NCI-H524 (cell line): ENCODE measurements at places on chromosomes 6 and 20.

DNA sequence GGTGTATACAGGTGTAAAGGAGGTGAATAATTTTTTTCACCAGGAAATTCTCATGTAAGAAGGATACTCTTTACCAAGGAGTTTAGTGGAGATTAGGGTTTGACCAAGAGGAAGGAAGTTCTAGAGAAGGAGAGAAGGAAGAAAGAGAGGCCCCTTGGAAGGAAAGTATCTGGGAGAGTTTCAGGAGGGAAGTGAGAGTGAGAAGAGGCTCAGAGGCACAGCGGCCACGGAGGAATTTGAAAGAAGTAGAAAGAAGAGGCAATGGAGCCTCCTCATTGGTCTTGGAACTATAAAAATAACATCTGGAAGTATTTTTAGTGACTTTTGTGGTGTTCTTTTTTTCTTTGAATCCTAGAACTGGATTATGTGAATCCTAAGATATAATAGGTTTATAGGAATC is 50.8 kb upstream of the MCUR1 start:
- DNase-seq: no peak

GRCh38 chr20:49496553-49497397 is 14.3 kb upstream of the KCNB1 start:
- peak; percentile 14 for DNase-seq

DNA sequence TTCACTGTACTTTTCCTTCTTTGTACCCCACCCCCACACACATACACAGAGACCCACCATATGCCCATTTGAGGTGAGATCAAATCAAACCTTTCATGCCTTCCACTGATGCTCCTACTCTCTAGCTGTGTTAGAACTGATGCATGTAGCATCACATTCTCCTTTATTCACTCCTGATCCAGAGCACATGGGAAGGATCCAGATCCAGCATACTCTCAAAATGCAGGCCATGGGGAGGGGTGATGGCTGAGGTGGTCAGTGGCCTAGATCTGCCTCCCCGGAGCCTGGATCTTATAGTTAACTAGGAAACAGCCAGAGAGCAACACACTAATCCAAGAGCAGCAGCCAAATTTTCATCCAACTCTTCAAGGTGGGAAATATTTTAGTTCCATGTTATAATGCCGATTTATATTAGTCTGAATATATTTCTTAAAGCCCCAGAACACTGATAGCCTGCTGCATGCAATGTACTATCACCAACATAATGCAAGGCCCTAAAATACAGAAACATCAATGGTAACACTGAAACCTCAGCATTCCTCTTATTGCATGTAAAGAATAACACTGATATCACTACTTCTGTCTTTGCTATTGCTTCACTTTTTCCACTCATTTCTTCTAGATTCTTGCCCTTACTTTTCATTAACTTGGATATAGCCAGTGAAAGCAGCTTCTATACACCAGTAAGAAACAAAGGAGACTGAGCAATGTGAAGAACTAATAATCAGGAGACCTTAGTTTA is 126.8 kb upstream of the BEND6 start:
- peak; percentile 35 for DNase-seq

GRCh38 chr6:3429211-3429610 is 27.6 kb downstream of the SLC22A23 start:
- no peak for DNase-seq

DNA sequence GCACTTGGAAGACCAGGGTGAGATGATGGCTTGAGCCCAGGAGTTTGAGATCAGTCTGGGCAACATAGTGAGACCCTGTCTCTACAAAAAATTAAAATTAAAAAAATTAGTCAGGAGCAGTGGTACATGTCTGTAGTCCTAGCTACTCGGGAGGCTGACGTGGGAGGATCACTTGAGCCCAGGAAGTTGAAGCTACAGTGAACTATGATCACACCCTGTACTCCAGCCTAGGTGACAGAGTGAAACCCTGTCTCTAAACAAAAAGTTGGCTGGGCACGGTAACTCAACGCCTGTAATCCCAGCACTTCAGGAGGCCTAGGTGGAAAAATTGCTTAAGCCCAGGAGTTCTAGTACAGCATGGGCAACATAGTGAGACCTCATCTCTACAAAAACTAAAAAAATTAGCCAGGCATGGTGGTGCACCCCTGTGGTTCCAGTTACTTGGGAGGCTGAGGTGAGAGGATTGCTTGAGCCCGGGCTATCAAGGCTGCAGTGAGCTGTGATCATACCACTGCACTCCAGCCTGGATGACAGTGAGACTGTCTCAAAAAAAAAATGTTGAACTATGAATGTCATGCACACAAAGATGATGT is 60.8 kb upstream of the MYL9 start:
- no peak for DNase-seq

- no peak for DNase-seq
These were observed 1.0 kb upstream of the DDAH2 start for GRCh38 chr6:31729979-31730630.

- DNase-seq: peak; percentile 77
These were observed 32.4 kb upstream of the FAM184A start for GRCh38 chr6:119110601-119111548.

GRCh38 chr6:167232356-167232755 is 58.8 kb upstream of the UNC93A start:
- no peak for DNase-seq

DNA sequence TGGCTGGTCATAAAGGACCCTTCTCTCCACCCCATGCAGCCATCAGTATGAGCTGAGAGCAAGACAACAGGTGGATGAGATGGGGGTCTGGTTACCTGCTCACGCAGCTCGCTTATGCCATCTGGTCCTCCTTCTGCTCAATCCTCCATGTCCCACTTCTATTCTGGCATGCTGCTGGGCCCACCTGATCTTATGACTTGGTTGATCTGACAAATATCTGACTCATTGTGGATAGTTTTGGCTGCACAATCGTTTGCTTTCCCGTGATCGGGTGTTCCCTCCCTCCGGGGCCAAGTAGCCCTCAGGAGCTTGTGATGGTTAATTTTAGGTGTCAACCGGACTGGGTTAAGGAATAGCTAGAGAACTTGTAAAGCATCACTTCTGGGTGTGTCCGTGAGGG is 26.6 kb upstream of the ELMO2 start:
- peak; percentile 82 for DNase-seq

DNA sequence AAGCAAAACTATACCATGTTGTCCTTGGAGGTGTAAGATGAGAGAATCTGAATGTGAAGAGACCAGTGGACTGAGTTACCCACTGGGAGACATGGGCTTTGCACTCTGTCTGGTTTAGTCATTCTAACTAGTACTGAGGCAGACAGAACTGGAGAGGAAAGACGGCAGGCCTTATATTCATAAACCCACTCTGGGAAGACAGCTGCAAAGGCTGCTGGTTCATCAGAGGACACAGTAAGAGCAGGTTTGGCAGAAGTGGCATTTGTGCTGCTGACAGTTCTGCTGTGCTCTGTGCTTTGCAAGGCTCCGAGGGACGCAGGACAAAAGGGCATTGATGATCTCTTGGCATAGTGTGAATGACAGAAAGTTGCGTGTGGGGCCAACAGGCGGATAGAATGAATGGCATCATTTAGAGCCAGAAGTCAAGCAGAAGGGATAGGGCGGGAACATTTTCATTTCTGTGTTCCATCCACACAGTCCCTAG is 142.3 kb upstream of the TENT5A start:
- DNase-seq: no peak

DNA sequence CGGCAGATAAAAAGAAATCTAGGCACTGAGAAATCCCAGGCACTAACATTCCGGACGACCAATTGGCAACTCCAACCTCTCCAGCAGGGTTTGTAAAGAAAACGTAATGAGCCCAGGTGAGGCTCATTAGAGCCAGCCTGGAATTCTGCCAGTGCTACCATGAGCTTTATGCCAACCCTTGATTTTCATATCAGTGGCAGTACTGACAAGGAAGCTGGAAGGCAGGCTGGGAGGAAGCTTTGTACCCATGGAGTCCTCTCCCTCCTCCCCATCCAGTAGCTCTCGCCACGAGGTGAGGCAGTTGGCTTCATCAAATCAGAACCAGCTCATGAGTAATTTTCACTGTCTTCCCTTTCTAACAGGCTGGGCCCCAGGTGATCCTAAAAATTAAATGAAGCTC is 250.2 kb downstream of the ZNF217 start:
- DNase-seq: no peak
